HEK293T (cell line): ENCODE measurements at places on chromosomes 16 and 17.

DNA sequence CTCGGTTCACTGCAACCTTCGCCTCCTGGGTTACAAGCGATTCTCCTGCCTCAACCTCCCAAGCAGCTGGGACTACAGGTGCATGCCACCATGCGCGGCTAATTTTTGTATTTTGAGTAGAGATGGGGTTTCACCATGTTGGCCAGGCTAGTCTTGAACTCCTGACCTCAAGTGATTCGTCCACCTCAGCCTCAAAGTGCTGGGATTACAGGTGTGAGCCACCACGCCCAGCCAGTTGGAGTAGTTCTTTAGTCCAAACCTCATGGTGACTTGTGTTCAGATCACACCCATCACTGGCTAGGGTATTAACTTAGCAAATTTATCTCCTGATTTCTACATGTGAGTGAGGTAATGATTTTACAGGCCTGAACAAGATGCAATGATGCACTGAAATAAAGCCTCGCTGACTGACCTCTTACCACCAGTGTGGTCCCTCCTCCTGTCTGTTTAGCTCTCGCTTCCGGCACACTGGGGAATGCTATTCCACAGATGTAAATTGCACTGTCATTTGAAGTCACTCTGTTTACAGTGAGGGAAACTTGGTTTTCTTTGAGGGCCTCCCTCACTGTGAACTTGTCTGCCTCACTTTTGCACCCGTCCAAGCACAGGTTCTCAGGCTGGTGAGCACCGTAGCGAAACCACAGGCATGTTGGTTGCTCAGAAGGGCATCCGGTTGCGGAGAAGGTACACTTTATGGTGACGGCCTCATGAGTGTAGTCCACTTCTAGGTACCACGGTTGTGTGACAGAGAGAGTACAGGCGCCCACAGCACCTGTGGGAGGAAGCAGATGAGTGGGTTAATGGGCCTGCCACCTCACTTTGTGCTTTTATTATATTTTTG is 5.5 kb downstream of the IGSF6 start:
- no peak for DNase-seq

- DNase-seq: no peak
Measured at GRCh38 chr16:55506708-55507107, 2.2 kb upstream of the LPCAT2 start.

DNA sequence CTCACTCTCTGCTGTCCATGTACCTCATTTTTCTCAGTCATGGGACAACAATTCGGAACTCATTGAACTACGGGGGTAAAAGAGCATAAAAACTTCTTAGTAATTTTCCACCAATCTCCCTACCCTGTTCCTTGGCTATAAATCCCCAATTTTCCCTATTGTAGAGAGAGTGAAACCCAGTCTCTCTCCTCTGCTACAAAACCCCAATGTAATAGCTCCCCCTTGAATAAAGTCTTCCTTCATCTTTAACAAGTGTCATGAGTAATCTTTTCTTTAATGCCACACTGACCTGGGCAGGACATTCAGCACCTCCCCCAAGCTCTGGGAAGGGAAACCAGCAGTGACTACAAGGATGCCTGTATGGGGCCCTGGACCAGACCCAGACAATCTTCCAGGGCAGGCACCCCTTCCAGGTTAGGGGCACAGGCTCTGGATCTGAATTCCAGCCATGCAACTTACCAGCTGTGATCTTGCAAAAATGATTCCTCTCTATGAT is 10.2 kb upstream of the EIF1 start:
- no peak for DNase-seq

GRCh38 chr16:27847030-27847550 is 216.4 kb downstream of the GSG1L start:
- DNase-seq: no peak

DNA sequence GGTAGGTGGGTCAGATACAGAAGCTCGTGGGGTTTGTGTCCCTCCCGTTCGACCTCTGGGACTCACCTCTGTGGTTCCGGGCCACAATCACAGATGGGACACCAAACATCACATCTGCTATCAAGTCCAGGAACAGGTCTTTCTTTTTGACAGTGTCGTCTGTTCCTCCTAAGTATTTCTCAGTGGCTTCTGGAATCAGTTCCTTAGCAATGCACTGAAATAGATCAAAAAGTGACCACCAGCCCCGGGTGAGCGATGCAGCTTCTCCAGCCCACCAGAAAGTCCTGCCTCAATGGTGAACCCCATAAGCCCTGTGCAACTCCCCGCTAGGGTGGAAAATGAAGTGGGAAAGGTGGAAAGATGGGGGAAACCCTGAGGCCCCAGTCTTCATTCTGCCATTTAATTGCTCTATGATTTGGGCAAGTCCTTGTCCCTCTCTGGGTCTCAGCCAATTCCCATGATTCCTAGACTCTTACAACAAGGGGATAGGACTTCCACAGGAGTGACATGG is 22.4 kb downstream of the CES1 start:
- DNase-seq: no peak

- DNase-seq: no peak
Measured at GRCh38 chr17:58669853-58670252, 22.0 kb downstream of the TEX14 start.

GRCh38 chr16:70342016-70342415 is 4.7 kb upstream of the DDX19A start:
- DNase-seq: no peak

- no peak for DNase-seq
Measured at GRCh38 chr17:9104370-9105041, 83.2 kb downstream of the NTN1 start.
